Transverse colon (tissue), 4 donors: ENCODE measurements at places on chromosomes 2 and 18.
A peak's percentile ranks its signal among the peaks of the same experiment; 100 is the strongest.

DNA sequence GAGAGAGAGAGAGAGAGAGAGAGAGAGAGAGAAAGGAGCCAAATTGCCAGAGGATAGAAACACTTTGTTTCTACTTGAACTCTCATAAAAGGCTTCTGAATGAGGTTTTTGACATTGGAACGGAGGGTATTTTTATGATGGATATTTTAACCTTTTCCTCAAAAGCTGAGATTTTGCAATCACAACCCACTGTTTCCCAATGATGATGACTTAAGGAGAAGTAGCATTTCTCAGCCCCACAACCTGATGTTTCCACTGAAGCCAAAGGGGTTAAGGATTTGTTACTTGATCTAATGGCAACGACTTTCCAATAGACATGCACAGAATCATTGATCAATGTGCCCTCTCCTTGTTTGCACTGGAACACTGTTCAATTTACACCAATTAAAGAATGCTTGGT, 67.1 kb upstream of the POU3F3 start:
- DNase-seq, result no peak

DNA sequence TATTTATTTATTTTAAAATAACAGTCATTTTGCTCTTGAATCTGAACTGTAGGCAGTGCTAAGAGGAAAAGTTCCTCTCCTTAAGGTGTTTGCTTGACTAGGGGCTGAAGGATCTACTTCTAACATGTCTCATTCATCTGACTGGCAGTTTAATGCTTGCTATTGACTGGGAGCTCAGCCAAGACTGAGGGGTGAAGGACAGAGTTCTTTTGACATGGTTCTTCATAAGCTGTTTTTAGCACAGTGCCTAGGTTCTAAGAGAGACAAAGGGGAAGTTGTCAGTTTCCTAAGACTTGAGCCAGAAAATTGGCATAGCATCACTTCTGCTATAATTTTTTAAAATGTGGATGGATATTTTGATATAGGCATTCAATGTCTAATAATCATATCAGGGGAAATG, 73.0 kb downstream of the COMMD1 start:
- peak; percentile 37 for DNase-seq

GRCh38 chr2:9243357-9243756, 36.7 kb downstream of the ASAP2 start:
- no peak for DNase-seq

DNA sequence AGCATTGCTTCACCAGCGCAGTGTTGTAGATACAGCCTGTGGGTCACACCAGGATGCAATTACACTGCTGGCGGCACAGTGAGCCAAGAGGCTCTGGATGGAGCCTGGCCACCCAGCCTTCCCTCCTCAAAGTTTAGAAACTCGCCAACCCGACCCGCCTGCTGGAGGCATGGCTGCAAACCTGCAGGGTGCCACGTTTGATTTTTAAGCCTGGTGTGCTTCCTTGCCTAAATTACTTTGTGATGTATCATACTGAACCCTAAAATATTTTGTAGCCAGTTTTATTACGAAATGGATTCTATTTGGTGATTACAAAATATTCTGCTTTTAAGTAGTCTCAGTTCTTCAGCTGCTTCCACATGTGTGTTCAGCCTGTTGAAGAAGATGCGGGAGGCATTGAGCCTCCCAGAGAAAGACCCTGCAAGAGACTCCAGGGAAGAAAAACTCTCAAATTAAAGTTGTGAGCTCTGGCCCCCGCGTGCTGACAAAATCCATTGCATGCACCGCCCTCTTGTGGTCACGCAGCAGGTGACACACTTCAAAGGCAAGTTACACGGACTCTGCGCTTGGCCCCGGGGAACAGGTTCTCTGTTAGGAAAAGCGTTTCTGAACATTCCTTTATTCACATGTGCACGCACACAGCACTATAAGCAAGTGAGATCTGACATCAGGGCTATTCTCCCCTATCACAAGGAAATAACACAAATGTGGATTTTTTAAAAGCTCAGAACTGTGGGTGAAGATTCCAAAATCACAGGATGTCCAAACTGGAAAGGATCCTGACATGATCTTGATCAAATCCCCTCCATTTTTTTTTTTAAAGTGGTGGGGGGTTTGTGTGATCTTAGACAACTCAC, 63.0 kb upstream of the TWIST2 start:
- peak; percentile 56 for DNase-seq

DNA sequence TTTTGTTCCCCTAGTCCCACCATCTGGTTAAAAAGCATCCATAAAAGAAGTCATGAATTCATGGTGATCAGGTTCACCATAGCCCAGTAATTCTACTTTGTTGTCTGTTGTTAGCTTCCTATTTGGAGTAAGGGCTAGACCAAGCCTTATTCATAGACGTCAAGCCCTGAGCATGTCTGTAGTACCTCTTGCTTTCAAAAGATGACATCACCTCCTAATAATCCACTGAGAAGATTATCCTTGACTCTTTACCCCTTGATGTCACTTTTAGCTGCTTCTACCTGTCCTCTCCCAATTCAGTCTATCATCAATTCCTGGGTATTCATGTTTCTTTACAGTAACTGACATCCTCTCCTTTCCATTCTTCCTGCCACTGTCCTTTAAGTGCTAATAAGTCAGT, 90.1 kb downstream of the EML6 start:
- no peak for DNase-seq

DNA sequence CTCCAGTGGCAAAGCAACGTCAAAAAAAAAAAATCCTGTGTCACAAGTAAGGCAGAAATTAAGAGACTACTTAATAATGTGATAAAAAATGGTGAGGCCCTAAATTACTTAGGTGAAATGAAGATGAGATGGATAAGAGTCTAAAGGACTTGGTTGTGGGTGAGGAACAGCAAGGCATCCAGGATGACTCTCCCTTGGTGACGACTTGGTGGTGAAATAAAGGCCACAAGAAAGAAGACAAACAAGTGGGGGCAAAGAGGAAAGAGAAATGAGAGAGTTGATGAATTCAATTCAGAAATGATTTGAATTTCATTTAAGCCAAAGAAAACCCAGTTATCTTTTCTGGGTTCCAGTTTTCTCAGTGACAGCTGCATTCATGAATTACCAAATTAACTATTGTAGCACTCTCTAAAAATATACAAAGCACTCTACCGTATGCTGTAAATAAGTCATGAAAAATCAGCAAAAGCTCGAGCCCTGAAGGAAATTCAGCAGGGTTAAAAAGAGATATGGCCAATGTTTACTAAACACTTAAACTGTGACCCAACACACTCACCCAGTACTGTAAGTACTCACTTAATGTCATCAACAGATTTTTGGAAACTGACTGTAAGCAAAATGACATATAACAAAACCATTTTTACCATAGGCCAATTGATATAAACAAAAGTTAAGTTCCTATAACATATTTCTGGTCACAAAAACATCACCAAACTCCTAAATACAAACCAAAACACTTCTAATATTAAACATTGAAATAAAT, 1.4 kb downstream of the METTL8 start:
- no peak for DNase-seq
